ENCODE measurements at places on chromosomes 2 and 18. TPM values are rescaled to one million over a fixed set of nuclear protein-coding genes. Genes with fewer than 3 reads are reported as not detected.

Gene IL1RL2
- polyA plus RNA-seq = 0.09 TPM

Gene CNTNAP5
- polyA plus RNA-seq = not detected

Gene FNDC4
- 11.1 TPM for polyA plus RNA-seq

Gene VIL1
- polyA plus RNA-seq = not detected

Gene KCNG2
- not detected for polyA plus RNA-seq

Gene ADAM23
- 10.3 TPM for polyA plus RNA-seq

Gene SNORC
- polyA plus RNA-seq = 0.67 TPM

Gene TBC1D8
- polyA plus RNA-seq = 1.5 TPM
